AG09319 (cell line): ENCODE measurements at places on chromosomes 1 and 21.

DNA sequence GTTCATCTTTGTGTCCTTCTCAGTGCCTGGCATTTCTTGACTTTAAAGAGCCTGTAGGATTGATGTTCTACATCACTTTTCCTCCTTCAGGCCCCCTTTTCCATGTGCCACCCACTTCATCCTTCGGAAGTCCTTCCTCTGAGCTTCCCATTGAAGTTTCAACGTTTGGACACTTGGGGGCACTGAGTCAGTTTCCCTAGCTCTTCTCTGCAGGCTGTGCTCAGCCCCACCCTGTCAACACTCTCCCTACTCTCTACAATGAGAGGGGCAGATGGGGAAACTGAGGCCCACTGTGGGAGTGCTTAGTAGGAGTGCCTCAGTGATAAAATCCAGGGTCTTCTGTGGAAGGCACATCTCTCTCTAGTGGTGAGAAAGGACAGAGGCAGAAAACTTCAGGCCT is 11.9 kb downstream of the KCNJ10 start:
- DNase-seq: no peak

GRCh38 chr1:93614541-93614940 is 67.1 kb downstream of the BCAR3 start:
- DNase-seq: no peak

- DNase-seq: no peak
Measured at GRCh38 chr1:66452982-66453381, 81.0 kb upstream of the SGIP1 start.

GRCh38 chr1:162861625-162862024 is 650 bp upstream of the CCDC190 start:
- no peak for DNase-seq

- no peak for DNase-seq
Measured at GRCh38 chr1:35120458-35121133, 41.4 kb downstream of the ZMYM1 start.

DNA sequence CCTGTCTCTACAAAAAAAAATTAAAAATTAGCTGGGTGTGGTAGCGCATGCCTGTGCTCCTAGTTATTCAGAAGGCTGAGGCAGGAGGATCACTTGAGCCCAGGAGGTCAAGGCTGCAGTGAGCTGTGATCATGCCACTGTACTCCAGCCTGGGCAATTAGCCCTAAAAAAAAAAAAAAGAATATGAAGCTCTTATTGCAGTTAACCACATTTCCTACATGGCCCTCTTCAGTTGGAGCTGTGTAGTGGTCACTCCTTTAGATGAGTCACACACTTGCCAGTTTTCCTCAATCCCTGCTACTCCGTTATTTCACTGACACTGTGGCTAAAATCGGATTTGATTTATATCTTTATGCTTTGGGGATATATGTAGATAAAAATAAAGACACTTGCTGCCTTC is 11.8 kb downstream of the NFYC start:
- DNase-seq: no peak

DNA sequence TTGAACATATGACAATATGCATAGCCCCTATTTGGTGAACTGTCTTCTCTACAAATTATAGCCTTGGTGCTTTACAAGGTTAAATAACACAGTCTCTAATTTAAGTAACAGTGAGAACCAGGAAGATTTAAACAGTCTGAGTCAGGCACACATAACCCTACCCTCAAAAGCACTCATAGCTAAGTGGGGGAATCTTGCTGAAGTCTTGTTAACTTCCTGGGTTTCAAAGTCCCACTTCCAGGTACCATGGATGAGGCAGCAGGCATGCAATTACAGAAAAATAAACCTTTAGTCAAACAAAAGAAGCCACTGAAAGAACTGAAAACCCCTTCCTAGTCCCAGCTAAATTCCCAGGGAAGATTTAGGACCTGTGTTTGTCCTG is 147.6 kb downstream of the PBX1 start:
- DNase-seq: no peak

GRCh38 chr1:116706123-116706522 is 38.6 kb upstream of the IGSF3 start:
- no peak for DNase-seq

DNA sequence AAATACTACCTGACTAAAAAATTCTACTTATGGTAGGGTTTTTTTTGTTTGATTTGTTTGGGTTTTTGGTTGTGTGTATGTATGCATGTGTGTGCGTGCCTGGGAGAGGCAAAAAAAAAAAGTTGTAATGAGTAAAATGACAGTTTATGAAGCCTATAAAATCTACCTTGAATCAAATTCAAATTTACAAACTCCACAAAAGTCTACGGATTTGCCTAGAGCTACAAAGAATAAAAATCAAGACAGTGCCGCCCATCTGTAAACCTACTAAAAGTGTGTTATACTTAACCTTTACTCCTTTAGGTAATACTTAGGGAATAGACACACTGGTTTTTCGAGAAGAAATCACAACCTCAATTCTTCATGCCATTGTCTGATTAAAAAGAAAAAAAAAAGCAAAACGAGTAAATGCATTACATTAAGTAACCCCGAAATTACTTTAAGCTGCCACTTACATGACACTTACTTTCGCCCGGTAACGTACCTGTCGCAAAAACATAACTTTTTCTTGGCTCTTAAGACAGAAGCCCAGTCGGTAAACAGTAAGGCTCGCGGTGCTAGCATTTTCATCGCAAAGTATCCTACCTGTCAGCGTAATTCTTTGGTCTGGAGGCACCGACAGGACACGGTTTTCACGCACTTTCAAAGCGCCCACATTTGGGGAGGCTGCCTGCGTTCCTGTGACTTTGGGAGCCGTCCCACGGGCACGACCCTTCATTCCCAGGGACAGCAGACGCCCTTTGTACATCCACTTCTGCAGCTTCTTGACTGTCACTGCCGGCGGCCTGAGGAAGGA is 951 bp downstream of the SYDE2 start:
- no peak for DNase-seq

DNA sequence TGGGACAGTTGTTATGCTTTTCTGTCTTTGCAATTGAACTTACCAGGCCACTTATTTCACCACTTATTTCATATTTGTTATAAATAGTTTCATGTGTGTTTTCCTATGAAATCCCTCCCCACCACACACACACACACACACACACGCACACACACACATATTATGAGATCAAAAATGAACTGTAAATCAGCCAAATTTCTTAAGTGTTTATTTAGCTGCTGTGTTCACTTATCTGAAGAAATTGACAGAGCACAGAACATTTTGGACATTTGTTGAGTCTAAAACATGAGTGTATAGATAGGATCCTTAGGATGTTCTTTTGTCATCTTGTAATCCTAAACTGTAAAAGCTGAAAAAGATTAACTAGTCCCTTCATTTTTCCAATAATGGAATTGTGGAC is 7.8 kb upstream of the TNFSF18 start:
- no peak for DNase-seq

- no peak for DNase-seq
Measured at GRCh38 chr1:30754684-30755171, 2.8 kb downstream of the LAPTM5 start.

- DNase-seq: no peak
Measured at GRCh38 chr21:39724944-39725343, 20.0 kb upstream of the IGSF5 start.

GRCh38 chr1:181152892-181153633 is 64.6 kb downstream of the IER5 start:
- no peak for DNase-seq

DNA sequence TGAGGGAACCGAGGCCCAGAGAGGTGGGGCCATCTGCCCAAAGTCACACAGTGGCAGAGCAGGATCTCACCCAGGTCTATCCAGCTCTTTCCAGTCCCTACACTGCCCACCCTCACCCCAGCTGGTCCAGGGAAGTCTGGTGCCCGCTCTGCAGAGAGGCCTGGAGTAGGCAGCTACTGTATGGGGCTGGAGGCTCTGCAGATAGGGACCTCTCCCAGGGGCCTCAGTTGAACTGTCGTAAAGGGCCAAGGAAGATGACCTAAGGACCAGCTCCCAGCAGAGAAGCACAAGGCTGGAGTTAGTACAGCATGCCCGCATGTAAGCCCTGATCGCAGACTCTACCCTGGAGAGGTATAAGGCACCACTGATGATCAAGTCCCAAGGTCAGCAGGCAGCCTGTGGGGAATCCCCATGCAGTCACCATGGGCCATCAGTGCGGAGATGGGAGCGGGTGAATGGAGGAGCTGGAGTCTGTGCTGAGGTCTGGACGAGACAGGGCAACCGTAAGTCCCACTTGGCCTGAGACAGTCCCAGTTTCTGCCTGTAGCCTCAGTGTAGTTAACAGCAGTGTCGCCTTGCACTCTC is 320.2 kb downstream of the MATN1 start:
- no peak for DNase-seq

- DNase-seq: no peak
Measured at GRCh38 chr1:85343612-85344255, 67.3 kb upstream of the BCL10 start.

- DNase-seq: no peak
Measured at GRCh38 chr1:173240609-173241008, 33.5 kb upstream of the TNFSF4 start.

- DNase-seq: no peak
Measured at GRCh38 chr21:16108561-16109075, 378.8 kb downstream of the USP25 start.
